NCI-H1417 treated with DMSO at 0.1 percent for 48 hours (cell line): ENCODE measurements at places on chromosomes 4 and X.

GRCh38 chrX:153517946-153518834 is 748 bp downstream of the ATP2B3 start:
- no peak for DNase-seq

- DNase-seq: no peak
Measured at GRCh38 chrX:76279007-76279406, 106.1 kb downstream of the PBDC1 start.

- peak; percentile 4 for DNase-seq
Measured at GRCh38 chr4:73740353-73740778, at the start of gene CXCL8. TSS of gene CXCL8 (plus strand) at chr4:73740569. CDS start at chr4:73740659, 90 bp downstream.

GRCh38 chr4:88828842-88829571 is 131.4 kb upstream of the NAP1L5 start:
- no peak for DNase-seq

- DNase-seq: no peak
Measured at GRCh38 chr4:145681956-145682355, 2.0 kb downstream of the C4orf51 start.

DNA sequence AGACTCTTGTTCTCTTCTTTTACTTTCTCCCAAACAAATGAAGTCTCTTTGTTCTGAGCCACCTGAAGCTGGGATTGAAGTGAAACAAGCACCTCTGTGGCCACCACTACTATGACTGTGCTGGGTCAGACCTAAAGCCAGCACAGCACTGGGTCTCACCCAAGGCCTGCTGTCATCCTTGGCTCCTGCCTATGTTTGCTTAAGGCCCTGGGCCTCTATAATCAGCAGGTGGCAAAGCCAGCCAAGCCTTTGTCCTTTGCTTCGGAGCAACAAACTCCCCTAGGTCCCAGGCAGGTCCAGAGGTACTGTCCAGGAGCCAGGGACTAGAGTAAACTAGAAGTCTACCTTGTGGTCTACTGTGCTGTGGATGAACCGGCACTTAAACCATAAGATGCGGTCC is 220.6 kb upstream of the ARSJ start:
- DNase-seq: no peak

- DNase-seq: no peak
Measured at GRCh38 chr4:98516441-98517217, 141.8 kb downstream of the TSPAN5 start.
